ENCODE measurements at places on chromosomes 5 and 9.
A peak's percentile ranks its signal among the peaks of the same experiment; 100 is the strongest.

DNA sequence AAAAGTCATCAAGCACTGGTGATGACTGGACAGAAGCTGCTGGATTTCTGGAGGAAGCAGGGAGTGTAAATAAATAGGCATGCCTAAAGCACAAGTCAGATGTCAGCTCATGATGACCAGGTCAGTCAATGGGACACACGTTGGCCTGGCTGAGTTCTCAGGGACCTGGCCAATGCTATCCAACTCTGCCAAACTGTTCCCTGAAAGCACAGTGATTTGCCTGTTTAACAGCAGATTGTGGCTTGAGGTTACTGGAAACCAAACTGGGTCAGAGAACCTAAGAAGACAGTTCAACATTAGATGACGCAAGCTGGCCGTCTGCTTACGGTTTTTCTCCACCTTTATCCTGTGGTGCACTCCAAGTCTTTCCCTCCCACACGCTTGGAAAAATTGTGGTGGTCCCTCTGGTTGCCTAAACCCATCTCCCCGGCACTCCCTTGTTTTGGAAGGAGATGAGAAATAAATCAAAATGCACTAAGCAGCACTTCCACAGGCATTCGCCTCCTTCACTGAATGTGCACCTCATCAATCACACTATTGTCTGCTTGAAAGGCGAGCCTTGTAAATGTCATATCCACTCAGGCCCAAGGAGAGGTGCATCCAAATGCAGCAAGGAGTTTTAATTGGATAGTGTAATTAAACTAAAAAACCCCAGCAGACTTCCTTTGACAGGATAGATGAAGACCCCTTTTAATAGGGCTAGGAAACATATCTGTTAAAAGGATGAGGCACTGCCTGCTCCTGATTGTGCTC, 199.4 kb downstream of the GAPVD1 start:
- no peak for DNase-seq

GRCh38 chr9:127273326-127273725, 8.8 kb downstream of the GARNL3 start:
- DNase-seq = no peak

DNA sequence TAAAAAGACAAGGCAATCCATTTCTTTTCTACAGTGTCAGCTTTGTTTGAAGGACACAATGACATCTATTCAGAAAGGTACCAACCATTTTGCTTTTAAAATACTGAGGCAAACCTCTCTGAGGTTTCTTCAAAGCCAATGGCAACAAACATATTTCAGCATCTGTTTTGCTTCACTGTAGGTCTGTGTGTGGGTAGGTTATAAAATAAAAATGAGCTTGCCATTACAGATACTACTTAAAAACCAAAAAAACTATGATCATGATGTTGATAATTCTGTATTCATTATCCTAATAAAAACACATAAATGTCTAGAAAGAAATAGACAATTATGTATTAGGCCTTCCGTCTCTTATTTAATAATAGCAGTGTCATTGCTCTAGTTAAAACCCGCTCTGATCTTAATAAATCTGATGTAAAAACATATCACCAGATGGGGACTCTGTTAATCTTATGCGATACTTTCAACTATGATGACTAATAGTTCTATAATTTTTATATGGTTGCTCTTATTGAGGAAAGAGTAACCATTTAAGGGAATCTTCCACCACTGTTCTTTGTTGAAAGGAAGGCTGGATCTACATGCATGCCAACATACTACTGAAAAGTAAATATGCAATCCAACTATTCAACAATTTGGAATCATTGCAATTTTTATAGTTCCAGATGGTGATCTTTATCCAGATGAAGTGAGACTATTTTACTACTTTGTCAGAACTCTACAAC, 647.2 kb downstream of the PDE4D start:
- no peak for DNase-seq

GRCh38 chr5:157575381-157576020, at the start of gene ADAM19:
Gene ADAM19 (minus strand): TSS chr5:157575775. CDS start chr5:157575696, 79 bp downstream.
- peak; percentile 67 for DNase-seq

GRCh38 chr9:13295556-13295955, 16.1 kb upstream of the MPDZ start:
- DNase-seq = no peak

DNA sequence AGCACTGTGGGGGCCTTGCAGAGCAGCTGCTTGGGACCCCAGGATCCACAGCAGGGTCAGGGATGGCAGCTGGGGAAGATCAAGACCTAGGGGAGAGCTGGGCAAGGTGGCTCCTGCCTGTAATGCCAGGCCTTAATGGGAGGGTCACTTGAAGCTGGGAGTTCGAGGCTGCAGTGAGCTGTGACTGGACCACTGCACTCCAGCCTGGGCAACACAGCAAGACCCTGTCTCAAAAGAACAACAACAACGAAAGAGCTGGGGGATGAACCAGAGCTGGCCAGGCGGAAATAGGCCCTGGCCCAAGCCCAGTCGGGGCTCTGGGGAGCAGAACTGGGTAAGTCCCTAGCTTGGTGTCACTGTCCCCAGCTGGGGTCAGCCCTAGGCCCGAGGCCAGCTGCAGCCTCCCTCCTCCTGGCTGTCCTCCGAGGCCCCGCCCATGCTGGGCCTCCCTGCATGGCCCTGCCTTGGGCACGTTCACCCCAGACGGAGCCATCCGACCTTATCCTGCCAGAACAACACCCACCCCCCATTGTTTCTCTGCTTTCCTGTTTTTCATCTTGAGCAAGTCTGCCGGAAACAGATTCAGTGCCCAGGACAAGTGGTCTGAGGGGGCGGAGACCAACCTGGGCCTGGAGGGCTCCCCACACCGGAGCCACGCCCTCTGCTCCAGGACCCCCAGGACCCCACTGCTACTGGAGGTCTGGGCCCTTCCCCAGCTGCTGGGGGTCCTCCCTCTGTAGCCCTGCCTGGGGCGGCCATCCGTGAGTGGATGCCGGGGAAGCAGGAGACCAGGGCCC, 1.9 kb downstream of the DIPK1B start:
- DNase-seq = no peak

DNA sequence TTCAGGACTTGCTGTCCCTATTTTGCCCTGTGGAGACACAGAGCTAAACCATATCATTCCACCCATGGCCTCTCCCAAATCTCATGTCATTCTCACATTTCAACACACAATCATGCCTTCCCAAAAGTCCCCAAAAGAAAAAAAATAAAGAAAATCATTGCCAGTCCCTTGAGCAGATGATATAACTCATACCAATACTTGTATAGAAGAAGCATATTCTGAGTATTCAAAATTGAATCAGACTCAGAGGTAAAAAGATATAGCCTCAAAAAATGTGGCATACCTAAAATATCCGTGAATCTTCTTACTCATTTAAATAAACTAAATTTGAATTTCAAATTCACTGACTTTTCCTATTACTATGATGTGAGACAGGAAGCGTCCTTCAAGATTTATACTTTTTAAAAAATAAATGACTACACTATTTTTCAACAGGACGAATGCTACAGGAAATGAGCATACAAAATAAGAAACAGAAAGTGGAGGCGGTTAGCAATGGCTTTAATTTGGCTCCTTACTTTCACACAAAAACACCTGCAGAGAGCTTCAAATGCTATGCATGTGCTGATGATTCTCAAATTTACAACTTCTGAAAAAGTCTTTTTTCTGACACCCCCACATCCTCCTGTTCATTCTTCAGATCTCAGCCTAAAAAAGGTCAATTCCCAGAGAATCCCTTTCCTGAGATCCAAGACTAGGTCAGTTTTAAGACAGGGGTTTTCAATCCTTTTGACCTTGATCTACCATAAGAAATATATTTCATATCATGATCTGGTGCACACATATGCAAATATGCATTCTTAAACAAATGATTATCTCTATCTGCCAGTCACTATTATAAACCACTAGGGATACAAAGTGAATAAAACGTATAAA, 39.6 kb upstream of the DMXL1 start:
- DNase-seq = peak; percentile 64

DNA sequence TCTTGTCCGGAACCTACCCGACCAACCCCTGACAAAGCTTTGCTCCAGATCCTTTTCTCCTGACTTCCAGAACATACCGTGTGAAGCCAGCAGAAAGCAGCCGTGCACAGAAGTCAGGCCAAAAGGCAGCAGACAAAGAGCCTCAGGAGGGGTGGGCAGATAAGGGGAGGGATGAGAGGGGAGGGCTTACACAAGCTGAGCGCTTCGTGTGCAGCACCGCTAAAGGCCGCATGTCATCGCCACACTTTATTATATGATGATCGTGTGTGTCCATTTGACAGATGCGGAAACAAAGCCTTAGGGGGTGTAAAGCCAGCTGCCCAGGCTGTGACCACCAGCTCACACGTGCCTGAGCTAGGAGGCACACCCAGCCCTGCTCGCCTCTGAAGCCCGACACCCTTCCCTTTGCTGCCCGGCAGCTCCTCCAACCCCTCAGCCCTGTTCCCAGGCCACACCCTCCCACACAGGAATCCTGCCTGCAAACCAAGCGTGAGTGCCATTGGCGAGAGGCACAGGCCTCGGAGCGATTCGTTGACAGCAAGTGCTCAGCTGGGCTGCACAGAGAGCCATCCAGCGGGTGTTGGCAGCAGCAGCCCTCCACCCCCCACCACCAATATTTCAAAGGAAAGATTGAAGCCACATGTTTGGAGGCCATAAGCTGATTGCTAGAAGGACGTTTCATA, 170.5 kb upstream of the SMIM23 start:
- no peak for DNase-seq

- DNase-seq = no peak
Measured at GRCh38 chr5:352639-353611, 31.4 kb downstream of the AHRR start.

- DNase-seq = peak; percentile 53
Measured at GRCh38 chr5:77590347-77590746, 48.2 kb downstream of the OTP start.

- DNase-seq = no peak
Measured at GRCh38 chr9:105438141-105438806, 9.6 kb upstream of the FSD1L start.

- DNase-seq = no peak
Measured at GRCh38 chr9:128406848-128407391, 13.7 kb upstream of the CERCAM start.

GRCh38 chr5:171127314-171127713, 181.7 kb upstream of the TLX3 start:
- DNase-seq = no peak

DNA sequence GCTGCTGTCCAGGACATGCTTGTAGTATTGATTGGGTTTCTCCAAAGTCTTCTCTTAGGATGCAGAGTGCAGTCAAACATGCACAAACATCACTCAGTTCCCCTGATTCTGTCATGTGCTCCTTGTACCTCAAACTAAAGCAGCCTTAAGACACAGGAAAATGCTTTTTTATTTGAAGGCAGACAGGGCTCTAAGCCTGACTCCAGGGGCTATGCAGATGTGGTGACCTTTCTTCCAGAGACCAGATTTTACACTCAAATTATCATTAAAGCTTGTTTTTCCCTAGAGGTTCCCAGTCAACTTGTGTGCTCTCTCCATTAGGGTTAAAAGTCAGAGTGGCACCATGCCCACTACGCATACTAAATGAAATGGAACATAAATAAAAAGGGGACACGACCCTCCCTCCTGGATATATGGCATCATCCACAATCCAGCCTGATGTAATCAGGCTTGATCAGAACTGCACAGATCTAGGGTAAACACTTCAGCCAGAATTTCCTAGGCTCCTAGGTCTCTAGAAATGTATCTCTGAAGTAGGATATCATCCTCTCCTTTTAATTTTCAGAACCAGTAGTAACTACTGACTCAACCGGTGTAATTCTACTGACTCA, 771.1 kb downstream of the NR2F1-AS1 start:
- DNase-seq = no peak

- no peak for DNase-seq
Measured at GRCh38 chr5:161342886-161343285, 203.6 kb downstream of the GABRB2 start.

- DNase-seq = no peak
Measured at GRCh38 chr5:77033338-77033737, 3.1 kb downstream of the AGGF1 start.

DNA sequence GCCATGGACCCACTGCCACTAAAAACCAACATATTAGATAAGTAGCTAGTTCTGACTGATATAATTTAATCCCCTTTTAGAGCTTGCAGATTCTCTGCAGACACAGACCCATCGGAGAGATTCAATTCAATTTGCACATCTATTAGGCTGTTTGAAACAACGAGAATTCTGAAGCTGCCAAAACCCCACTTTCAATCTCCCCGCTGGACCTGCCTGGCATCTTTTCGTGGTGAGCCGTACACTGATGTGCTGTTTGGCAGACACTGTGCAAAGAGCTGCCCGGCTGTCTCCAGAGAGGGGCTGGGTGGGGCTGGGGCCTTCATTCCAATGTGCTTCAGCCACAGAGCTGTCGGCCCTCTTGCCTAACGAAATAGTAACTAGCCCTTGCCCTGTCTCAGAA, 42.1 kb upstream of the FAM240B start:
- no peak for DNase-seq

- no peak for DNase-seq
Measured at GRCh38 chr5:68012429-68012828, 203.1 kb upstream of the PIK3R1 start.

DNA sequence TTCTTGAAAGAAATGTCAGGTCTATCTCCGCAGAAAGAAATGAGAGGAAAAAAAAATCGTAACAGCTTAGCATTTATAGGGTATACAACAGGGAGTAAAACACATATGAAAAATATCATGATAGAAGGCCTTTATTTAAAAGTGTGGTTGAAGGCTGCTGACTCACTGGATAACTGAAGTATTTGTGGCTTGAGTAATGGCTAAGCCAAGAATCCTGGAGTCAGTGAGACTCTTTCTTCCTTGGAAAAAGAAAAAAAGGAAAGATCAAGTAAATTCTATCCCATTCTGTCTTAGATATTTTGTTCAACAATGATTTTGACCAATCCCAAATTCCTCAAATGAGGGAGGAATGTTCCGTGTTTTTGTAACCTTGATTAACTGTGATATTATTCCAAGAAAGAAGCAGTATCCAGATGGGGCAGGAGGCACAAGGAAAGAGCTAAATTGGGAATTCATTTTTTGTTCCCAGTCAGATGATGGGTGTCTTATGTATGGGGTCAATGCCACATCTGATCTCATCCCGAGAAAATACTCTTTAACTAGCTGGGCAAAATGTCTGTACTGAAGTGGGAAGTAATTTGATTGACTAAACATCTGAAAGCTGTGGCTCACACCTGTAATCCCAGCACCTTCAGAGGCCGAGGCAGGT, 64.3 kb upstream of the MYO10 start:
- DNase-seq = no peak

All from B cell (primary cell).